ENCODE measurements at places on chromosomes 12 and 14. TPM values are rescaled to one million over a fixed set of nuclear protein-coding genes. Genes with fewer than 3 reads are reported as not detected.

GRCh38 chr14:72742118-72742837 is 151.6 kb downstream of the DPF3 start:
- no peak for DNase-seq

GRCh38 chr14:72146241-72146640 is 214.0 kb downstream of the RGS6 start:
- no peak for DNase-seq

DNA sequence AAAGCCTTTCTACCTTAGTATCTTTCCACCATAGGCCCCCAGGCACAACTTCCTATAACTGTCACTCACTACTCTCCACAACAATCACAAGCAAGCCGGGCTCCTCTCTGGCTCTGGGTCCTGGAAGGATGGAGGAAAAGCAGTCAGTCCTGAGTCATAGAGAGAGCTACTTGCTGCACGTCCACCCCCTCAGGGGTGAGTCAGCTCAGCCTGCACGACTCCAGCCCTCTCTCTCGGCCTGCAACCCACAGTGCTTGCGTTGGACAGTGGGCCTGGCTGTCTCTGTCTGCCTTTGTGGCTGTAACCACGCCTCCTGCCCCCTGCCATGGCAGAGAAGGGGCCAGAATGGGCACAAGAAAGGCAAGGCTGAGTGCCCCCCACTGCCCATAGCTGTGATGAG is 154.1 kb upstream of the FKBP4 start:
- no peak for DNase-seq

Gene ACVRL1
- not detected for total RNA-seq

Gene SCN8A
- total RNA-seq, result 3.5 TPM

Data from OCI-LY7 (cell line).